ENCODE measurements at places on chromosomes 4 and X.

- no peak for DNase-seq
Measured at GRCh38 chr4:142130666-142131065, 494.3 kb downstream of the IL15 start.

DNA sequence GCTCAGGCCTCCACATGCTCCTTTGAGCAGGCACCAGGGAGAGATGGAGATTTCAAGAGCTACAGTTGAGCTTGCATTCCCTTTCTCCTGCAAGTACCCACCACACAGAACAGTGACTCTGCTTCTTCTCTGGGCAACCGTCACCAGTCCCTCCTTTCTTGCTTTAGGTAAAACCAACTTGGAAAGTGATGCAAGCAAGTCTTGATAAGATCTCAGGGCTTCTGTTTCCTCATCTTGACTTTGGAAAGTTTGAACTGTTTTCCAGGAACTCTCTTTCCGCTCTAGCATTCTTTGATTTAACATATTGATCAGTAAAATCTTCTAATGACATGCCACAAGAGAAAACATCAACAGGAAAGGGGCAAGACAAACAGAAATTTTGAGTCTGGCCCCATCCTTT is 73.7 kb downstream of the USP46 start:
- no peak for DNase-seq

DNA sequence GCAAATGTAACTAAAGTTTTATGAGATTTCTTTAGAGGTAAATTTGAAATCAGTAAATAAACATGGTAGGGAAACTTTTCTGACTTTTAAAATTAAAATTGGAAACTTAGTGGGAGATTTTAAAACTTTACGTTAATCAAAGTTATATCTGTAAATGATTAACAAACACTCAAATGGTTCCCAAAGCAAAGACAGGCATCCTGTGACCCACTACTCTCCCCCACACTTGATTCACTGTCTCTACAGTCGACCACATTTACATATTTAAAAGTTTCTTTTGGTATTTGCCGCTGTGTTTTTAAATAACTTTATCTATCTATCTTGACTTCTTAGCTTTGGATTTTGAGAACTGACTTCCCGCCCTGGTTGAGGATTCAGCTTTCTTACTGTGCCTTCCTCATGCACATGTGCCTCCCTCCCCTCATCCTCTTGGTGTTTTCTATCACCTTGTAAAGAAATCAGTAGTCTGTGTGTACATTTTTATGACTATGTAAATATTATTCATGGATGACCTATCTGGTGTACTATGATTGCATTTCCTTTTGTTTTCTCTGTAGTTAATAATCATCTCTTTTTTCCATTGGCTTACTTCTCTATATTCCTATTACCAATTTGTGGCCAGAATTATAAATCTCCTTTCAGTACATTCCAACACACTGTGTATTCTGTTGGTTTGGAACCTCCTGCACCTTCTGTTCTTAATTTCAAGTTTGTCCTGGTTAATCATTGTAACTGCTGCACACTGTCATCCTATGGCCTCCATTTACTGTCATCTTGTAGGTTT is 72.6 kb downstream of the WWC2 start:
- DNase-seq: no peak

DNA sequence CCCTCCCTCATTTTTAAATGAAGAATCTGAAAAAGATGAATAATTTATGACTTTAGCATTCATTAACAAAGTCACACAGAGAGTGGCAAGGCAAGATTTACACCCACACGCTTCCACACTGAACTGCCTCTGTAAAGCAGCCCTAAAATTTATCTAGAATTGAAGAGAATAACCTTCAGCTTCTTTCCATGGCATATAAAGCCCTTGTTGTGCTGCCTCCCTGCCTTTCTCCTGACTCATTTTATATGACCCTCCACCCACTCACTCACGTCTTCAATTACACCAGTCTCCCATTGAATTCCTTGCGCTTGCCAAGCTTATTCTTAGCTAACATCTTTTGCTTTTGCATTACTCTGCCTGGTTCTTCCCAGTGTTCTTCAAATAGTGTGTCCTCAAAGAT is 2649.3 kb downstream of the PCDH7 start:
- no peak for DNase-seq

DNA sequence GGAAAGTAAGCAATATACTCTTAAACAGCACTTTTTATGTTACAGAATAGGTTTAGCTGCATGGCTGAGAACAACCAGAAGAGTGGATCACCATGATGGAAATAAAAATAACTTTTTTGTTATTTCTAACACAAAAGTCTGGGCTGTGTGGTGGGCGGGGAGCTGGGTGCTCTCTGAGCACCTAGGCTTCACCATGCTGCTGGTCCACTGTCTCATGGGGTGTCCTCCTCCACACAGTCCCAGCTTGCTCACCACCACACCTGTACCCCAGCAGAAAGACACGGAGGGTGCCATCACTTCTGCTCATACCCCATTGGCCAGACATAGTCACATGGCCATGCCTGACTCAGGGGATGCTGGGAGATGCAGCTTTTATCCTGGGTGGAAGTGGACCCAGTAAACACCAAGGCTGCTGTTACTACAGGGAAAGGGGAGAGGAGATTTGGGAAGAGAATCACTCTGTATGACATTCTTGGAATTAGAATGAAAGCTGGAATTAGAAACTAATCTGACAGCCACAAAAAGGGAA is 45.0 kb downstream of the CPZ start:
- DNase-seq: no peak

- DNase-seq: no peak
Measured at GRCh38 chr4:37225778-37226177, 18.8 kb upstream of the NWD2 start.
